Colonic mucosa (tissue), 4 donors: ENCODE measurements at places on chromosomes 4 and X. TPM values are rescaled to one million over a fixed set of nuclear protein-coding genes. Genes with fewer than 3 reads are reported as not detected.

The DGAT2L6 gene
- total RNA-seq: not detected

The DMP1 gene
- not detected for total RNA-seq

The PABPC1L2A gene
- not detected for total RNA-seq

The ODAPH gene
- total RNA-seq: not detected

The HELT gene
- not detected for total RNA-seq
